ENCODE measurements at places on chromosomes 2 and 18. TPM values are rescaled to one million over a fixed set of nuclear protein-coding genes. Genes with fewer than 3 reads are reported as not detected.

DNA sequence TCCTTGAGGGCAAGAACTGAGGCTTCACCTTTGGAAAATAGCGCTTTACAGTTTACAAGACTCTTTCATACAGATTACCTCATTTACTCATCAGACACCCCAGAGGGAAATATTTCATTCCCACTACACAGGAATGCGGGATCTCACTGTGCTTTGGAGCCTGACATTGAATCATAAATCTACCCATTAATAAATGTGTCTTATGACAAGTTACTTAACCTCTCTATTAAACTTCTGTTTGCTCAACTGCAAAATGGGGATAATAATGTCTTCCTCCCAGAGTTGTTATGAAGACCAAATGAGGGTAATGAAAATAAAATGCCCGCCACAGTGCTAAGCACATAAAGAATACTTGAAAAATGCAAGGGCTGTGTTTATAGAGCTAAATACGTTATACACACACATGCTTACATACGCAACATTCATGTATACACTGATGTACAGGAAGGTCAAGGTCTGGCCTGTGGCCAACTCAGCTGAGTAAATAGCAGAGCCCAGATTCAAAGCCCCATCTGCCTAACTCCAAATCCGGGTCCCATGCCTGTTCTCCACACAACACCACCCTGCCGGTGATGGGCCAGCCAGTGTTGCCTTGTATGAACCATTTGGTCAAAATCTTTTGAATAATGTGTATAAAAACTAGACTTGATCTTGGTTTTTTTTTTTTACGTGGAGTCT, 77.8 kb upstream of the STPG4 start:
- no peak overlapping the region for H3K4me3 ChIP-seq
- peaks cover 14% of the 10 kb centered on the region for H3K4me1 ChIP-seq
- peak; percentile 82 for DNase-seq

- no peak overlapping the region for H3K27ac ChIP-seq
- no peaks in the 10 kb centered on the region for H3K27me3 ChIP-seq
- no peaks in the 10 kb centered on the region for H3K4me1 ChIP-seq
- no peaks in the 10 kb centered on the region for H3K36me3 ChIP-seq
- DNase-seq: no peak
- no peak overlapping the region for H3K4me3 ChIP-seq
Measured at GRCh38 chr18:4721545-4721944, 266.4 kb upstream of the DLGAP1 start.

- H3K4me1 ChIP-seq: peaks cover 17% of the 10 kb centered on the region
- no peak overlapping the region for H3K4me3 ChIP-seq
- H3K36me3 ChIP-seq: no peaks in the 10 kb centered on the region
Measured at GRCh38 chr2:240377366-240377765, 58.1 kb upstream of the GPC1 start.

DNA sequence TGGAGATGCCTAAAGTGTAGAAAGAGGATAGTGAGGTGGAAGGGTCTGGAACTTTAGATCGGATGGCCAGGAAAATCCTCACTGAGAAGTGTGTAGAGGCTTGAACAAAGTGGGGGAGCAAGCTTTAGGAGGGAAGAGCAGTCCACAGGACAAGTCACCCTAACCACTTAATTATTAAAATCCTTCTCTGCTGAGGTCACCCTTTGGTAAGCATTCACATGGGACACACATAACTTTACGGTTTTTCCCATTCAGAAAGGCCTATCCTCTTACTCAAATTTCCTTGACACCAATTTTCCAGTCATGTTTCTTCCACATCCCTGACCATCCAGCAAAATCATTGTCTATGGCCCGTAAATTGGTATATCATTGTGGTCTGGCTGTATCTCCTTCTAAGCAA, 31.0 kb upstream of the ZEB2 start:
- H3K36me3 ChIP-seq: no peaks in the 10 kb centered on the region
- peak; percentile 36 for DNase-seq
- no peak overlapping the region for H3K27ac ChIP-seq
- H3K4me1 ChIP-seq: peaks cover 10% of the 10 kb centered on the region
- no peak overlapping the region for H3K4me3 ChIP-seq

- H3K36me3 ChIP-seq: no peaks in the 10 kb centered on the region
- no peaks in the 10 kb centered on the region for H3K27me3 ChIP-seq
- no peak overlapping the region for H3K4me3 ChIP-seq
- H3K4me1 ChIP-seq: no peaks in the 10 kb centered on the region
Measured at GRCh38 chr2:21024198-21024597, 19.7 kb downstream of the APOB start.

- no peaks in the 10 kb centered on the region for H3K4me1 ChIP-seq
- no peak overlapping the region for H3K27ac ChIP-seq
- no peak for DNase-seq
- no peaks in the 10 kb centered on the region for H3K27me3 ChIP-seq
- no peak overlapping the region for H3K4me3 ChIP-seq
- H3K36me3 ChIP-seq: no peaks in the 10 kb centered on the region
Measured at GRCh38 chr2:165633431-165633830, 160.6 kb downstream of the GALNT3 start.

DNA sequence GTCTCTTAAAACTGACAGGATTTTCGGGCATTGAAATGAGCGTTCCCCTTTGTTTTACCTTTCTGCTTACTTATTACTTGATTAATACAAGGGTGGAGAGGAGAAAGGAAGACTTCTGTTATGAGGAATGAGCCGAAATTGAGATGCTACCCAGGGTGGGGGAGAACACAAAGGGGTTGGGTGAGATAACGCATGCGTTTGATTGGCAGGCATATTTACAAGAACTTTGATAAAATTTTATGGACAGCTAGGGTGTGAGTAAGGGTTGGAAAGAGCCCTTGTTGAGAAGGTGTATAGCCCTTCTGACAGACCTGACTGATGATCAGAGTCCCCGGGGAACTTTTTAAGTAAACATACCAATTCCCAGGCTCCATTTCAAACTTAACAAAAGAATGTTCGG, 1.8 kb downstream of the RNF138 start:
- H3K27me3 ChIP-seq: no peaks in the 10 kb centered on the region
- H3K36me3 ChIP-seq: peaks cover 2% of the 10 kb centered on the region
- H3K4me1 ChIP-seq: no peaks in the 10 kb centered on the region
- H3K27ac ChIP-seq: peak overlapping the region; percentile 16
- peak; percentile 4 for DNase-seq

- DNase-seq: no peak
- H3K4me1 ChIP-seq: no peaks in the 10 kb centered on the region
- H3K4me3 ChIP-seq: no peak overlapping the region
- H3K27ac ChIP-seq: no peak overlapping the region
- H3K36me3 ChIP-seq: no peaks in the 10 kb centered on the region
Measured at GRCh38 chr18:34117319-34117718, 107.4 kb downstream of the NOL4 start.

- no peaks in the 10 kb centered on the region for H3K4me1 ChIP-seq
- DNase-seq: no peak
- no peak overlapping the region for H3K4me3 ChIP-seq
- H3K36me3 ChIP-seq: no peaks in the 10 kb centered on the region
Measured at GRCh38 chr18:79527656-79528315, 132.1 kb downstream of the NFATC1 start.

DNA sequence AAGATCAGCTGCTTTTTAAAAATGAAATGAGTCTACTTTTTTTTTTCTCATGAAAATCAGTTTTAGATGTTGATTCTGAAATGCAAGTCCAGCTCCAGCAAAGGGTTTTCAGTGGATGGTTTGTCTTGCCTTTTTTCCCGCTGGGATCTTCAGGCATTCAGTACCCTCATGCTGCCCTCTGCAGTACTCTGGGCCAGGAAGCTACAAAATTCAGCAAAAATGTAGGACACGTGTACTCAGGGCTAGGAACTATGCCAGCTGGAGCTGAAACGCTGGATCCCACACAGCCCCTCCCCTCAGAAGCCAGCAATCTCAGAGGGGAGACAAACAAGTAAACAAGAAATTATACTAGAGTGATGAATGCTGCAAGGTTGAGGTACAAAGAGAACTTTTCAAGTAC, 97.3 kb downstream of the MMADHC start:
- H3K27ac ChIP-seq: no peak overlapping the region
- peaks cover 4% of the 10 kb centered on the region for H3K27me3 ChIP-seq
- DNase-seq: no peak
- no peaks in the 10 kb centered on the region for H3K4me1 ChIP-seq

DNA sequence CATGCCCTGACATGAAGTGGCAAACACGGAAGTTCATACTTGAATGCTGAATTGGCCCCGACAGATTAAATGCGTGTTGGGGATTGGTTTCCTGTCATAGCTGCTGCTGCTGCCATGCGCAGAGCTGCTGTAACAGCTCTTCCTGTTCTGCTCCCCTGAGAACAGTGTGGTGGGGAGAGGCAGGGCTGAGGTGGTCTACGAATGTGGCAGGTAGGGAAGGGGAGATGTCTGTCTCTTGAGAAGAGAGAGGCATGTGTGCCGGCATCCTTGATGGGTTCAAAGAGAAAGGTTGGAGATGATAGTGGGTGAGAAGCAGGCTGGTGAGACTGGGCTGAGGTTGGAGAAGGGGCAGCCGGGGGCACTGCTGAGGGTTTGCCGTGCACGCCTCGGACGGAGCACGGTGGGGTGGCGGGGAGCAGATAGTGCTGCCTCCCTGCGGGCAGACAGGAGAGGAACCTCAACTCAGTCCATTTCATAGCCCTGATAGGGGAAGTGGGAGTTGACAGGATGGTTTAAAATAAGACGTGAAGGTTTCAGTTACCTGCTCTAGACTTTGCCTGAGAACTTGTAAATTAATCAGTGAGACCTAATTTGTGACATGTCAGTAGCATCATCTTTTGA, 46.1 kb downstream of the TMEM185B start:
- no peak for DNase-seq
- no peaks in the 10 kb centered on the region for H3K36me3 ChIP-seq
- H3K4me3 ChIP-seq: no peak overlapping the region
- no peaks in the 10 kb centered on the region for H3K27me3 ChIP-seq
- H3K27ac ChIP-seq: no peak overlapping the region
- H3K4me1 ChIP-seq: peaks cover 5% of the 10 kb centered on the region

GRCh38 chr2:174617718-174618117, 20.1 kb upstream of the WIPF1 start:
- no peak for DNase-seq
- H3K27ac ChIP-seq: no peak overlapping the region
- H3K4me3 ChIP-seq: no peak overlapping the region
- no peaks in the 10 kb centered on the region for H3K36me3 ChIP-seq
- no peaks in the 10 kb centered on the region for H3K27me3 ChIP-seq

DNA sequence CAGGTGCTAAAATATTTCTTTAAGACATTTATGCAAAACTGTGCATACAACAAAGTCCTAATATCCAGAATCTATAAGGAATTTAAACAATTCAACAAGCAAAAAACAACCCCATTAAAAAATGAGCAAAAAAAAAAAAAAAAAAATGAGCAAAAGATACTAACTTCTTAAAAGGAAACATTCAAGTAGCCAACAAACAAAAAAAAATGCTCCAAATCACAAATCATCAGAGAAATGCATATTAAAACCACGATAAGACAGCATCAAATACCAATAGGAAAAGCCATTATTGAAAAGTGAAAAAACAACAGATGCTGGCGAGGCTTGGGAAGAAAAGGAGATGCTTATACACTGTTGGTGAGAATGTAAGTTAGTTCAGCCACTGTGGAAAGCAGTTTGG, 34.9 kb downstream of the B4GALT6 start:
- no peaks in the 10 kb centered on the region for H3K36me3 ChIP-seq
- H3K27ac ChIP-seq: no peak overlapping the region
- H3K4me1 ChIP-seq: no peaks in the 10 kb centered on the region
- no peaks in the 10 kb centered on the region for H3K27me3 ChIP-seq

GRCh38 chr2:169013628-169014026, 17.5 kb downstream of the ABCB11 start:
- H3K27ac ChIP-seq: no peak overlapping the region
- H3K4me1 ChIP-seq: no peaks in the 10 kb centered on the region
- no peak for DNase-seq
- H3K36me3 ChIP-seq: no peaks in the 10 kb centered on the region

- H3K27me3 ChIP-seq: no peaks in the 10 kb centered on the region
- H3K36me3 ChIP-seq: no peaks in the 10 kb centered on the region
- H3K4me3 ChIP-seq: no peak overlapping the region
- H3K4me1 ChIP-seq: peaks cover 12% of the 10 kb centered on the region
- H3K27ac ChIP-seq: no peak overlapping the region
- peak; percentile 47 for DNase-seq
Measured at GRCh38 chr2:160489111-160489510, 4.5 kb downstream of the RBMS1 start.

- H3K4me3 ChIP-seq: no peak overlapping the region
- no peaks in the 10 kb centered on the region for H3K27me3 ChIP-seq
- H3K36me3 ChIP-seq: no peaks in the 10 kb centered on the region
Measured at GRCh38 chr2:135454608-135455007, 76.4 kb downstream of the ZRANB3 start.

GRCh38 chr2:216389570-216389969, 17.3 kb upstream of the MARCHF4 start:
- no peak overlapping the region for H3K27ac ChIP-seq
- peak; percentile 36 for DNase-seq
- H3K27me3 ChIP-seq: no peaks in the 10 kb centered on the region
- H3K4me3 ChIP-seq: no peak overlapping the region
- no peaks in the 10 kb centered on the region for H3K36me3 ChIP-seq

GRCh38 chr18:10776493-10776892, 250.7 kb downstream of the NAPG start:
- no peaks in the 10 kb centered on the region for H3K27me3 ChIP-seq
- DNase-seq: no peak
- H3K27ac ChIP-seq: no peak overlapping the region
- peaks cover 8% of the 10 kb centered on the region for H3K36me3 ChIP-seq
- H3K4me1 ChIP-seq: no peaks in the 10 kb centered on the region

DNA sequence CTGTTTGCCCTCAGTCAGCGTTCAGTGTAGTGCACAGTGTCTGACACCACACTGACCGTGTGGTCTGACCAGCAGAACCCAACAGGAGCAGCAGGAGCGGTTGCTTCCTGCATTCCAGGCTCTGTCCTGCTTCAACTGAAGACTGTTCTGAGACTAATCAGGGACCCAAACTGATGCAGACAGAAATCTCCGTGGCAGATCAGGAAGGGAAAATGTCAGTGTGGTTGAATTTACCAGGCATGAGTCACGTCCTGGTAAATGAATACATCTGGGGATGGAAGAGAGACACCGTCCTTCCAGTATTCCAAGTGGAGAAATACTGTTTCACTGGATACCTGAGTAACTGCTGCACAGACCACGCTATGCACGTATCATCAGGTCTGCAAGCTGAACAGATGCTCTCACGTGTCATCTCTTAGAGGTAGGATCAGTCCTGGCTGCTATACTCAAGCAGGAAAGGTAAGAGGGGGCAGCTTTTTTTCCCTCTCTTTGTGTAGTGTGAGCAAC, 223.6 kb upstream of the EPAS1 start:
- DNase-seq: peak; percentile 97
- H3K4me3 ChIP-seq: peak overlapping the region; percentile 33
- peak overlapping the region; percentile 86 for H3K27ac ChIP-seq
- peaks cover 29% of the 10 kb centered on the region for H3K4me1 ChIP-seq
- no peaks in the 10 kb centered on the region for H3K36me3 ChIP-seq

PRSS56 gene
- not detected for total RNA-seq

EMILIN1 gene
- total RNA-seq: 26.5 TPM

REG3A gene
- not detected for total RNA-seq

SOCS6 gene
- total RNA-seq: 53.9 TPM

EFHD1 gene
- total RNA-seq: not detected

PRKAG3 gene
- not detected for total RNA-seq

CXCR1 gene
- total RNA-seq: not detected

XIRP2 gene
- total RNA-seq: 0.28 TPM

SLC4A5 gene
- total RNA-seq: not detected
